ENCODE measurements at places on chromosomes 4 and X.

GRCh38 chr4:142818031-142818430, 28.1 kb downstream of the INPP4B start:
- DNase-seq, result peak; percentile 49

DNA sequence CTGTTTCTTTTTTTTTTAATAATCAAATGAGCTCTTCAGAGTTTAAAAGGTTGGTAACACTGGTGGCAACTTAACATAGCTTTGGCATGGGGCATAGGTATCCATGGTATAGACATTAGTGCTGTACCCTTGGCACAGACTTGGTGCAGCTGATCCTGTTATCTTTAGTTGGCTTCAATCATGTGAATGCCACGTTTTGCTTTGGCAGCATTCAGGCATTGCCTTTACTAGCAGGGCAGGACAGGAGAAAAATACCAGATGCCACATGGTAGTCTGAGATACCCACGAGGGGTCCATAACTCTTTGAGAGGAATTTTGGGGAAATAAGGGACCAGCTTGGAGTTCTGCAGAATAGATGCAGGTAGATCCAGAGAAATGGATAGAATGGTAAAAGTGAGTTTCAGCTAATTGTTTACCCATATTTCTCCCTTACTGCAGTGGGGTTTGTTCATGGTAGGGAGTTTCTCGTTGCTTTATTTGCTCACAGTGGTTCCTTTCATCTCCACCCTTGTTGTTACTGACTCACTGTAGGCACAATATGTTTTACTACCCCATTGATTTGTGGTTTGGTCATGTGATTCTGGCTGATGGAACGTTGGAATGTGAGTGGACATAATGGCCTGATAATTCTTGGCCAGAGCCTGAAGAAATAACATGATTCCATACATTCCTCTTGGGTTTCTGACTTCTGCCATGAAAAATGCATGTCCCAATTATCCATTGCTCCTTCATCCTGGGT, 342.7 kb downstream of the GLUD2 start:
- peak; percentile 2 for DNase-seq

- DNase-seq, result peak; percentile 96
These were observed 181.1 kb downstream of the LARP7 start for GRCh38 chr4:112817933-112818593.

DNA sequence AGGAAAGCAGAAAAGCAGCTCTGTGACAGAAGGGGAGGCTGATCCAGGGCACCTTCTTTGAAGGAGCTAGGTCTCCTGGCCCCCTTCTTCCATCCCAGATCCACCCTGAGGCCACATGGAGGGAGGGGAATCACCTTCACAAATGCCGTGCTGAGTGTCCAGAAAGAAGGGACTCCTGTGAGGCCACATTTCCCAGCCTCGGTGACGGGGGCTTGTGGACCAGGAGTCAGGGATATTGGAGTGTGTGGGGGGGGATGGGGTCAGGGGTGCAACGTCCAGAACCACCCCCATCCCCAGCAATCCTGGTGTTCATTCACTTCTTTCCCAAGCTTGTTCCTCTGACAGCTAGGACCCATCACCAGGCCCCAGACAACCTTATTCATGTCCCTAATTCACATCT, 4.7 kb downstream of the TIMM17B start:
- no peak for DNase-seq

DNA sequence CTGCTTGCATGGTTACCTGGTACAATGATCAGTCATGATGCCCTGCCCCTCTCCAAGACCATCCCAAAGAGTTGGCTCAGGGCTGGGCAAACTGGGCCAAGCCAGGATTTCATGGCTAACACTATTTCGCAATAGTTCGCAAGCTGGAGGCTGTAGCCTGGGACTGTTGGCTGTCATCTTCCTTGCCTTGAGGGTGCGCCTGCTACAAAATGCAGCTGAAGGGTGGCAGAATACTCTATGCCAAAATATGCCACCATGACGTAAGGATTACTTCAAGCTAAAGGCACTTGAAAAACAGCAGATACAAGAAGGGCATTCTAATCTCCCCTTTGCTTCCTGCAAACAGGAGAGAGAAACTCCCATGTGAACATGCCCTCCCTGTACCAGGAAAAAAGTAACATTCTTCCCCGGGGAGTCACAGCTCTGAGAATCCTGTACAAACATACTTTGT, 21.0 kb downstream of the SAT1 start:
- DNase-seq, result peak; percentile 55

All from adipocyte (in vitro differentiated cells).